ENCODE measurements at places on chromosomes 1 and 21.

- no peak for DNase-seq
These were observed 197.7 kb downstream of the ROR1 start for GRCh38 chr1:63971557-63971956.

- no peak for DNase-seq
These were observed 78.4 kb downstream of the OLFM3 start for GRCh38 chr1:101918277-101918676.

DNA sequence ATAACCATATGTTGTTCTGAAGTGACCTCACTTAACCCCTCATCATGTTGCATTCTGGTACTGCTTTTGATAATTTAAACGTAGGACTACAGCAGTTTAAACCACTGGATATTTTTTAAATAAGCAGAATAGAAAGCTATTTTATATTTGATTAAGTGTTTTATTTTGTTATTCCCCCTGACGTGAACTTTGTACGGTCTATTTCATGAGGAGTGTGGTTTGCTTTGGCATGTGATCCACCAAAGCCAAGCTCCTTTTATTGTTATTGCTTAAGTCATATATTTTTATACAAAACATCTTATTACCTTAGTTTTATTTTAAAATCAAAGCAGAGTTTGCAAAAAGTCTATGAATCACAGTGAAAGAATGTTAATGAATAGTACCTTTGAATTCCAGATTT, 101.4 kb upstream of the L1TD1 start:
- DNase-seq: no peak

DNA sequence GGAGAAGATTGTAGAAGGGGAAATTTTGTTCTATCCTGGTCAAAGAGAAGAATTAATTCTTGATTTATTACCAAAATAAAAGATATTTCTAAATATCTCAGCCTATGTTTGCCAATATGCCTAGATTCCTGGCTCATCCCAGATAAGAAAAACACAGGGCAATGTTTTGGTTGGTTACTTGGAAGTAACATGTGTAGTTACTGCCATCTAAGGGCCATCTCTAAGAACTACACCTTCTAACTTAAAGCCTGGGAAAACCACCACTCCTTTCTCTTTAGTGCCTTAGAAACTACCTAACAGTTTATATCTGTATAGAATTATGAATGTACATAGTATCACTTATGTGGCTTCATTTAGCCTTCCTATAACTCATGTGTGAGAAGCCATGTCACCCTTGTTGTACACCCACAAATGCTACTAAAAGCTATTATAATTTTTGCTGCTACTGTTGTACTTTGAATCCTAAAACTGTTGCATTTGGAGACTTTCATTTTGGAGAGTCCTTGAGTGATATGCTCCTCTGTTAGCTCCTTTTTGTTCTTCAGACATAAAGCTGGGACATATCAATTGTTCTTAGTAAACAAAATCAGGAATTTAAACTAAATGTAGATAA, 4.5 kb downstream of the AIM2 start:
- DNase-seq: peak; percentile 47

- no peak for DNase-seq
These were observed 12.0 kb upstream of the ADORA3 start for GRCh38 chr1:111515291-111516004.

DNA sequence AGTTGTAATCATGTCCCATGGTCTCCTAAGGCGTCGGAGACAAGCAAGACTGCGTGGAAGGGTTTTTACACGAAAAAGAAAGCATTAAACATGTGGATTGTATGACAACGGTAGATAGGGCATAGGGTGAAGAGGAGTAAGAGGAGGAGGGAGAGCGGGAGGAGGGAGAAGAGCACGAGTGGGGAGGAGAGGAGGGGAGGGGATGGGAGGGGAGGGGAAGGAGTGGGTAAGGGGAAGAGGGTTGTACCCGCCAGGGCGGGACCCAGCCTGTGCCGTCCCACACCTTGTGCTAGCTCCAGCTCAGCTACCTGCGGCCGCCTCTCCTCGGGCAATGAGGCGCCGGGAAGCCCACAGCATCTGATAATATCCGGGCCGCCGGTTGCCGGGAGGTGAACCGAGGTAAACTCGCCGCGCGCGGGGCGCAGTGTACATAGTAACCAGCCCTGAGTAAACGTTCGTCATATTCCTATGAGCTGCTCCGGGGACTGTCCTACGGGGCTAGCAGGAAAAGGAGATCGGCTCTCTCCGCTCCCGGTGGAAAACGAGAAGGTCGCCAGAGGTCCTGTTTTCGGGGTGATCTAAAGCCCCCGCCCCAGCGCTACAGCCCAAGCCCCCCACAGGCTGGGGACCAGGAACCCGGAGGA, 449 bp upstream of the RCAN3 start:
- no peak for DNase-seq

DNA sequence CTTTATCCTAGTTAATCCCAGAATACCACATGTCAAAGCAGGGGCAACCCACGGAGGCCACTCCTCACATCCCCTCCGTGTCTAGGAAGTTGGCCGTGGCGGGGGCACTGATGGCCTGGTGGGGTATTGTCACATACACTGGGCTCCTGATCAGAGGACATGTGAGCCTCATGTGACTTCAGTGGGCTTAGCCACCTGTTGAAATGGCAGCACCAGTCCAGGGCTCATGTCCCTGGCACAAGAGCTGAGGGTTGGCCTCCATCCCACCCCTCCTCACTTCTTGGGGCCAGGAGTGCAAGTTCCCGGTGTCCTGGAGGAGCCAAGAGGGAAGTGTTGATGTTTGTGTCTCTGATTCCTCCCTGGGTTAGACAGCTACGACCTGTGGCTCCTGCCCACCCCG, 313.4 kb downstream of the CAMTA1 start:
- no peak for DNase-seq

DNA sequence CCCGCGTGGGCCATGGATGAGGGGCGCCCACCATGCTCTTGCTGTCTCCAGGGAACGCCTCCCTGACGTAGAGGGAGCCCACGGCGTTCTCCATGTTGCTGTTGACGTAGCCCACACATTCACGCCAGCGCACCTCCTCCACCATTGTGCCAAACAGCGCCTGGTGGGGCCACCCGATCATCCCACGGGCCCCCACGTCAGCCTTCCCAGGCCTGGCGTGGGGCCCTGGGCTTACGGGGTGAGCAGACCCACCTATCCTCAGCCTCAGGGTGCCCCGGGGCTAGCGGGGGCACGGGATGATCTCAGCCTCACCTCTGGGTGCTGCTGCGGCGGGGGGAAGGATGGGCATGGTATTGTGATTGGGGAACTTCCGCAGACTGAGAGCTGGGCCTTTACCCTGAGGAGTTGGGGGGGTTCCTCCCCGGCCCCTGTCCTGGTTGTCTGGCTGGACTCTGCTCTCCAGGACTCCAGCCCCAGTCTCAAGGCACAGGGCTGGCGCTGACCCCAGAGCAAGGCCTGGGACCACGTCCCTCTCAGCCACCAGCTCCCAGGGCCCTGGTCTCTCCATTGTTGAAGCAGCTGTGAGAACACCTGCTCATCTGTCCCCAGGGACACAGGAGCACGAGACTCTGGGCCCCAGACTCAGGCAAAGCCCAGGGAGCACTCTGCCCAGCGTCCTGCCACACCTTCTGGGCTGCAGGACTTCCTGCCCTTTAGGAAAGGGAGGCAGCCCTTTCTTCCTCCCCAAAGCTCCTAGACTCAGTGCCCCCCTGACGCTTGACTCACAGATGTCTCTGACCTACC, 10.2 kb downstream of the PRXL2B start:
- DNase-seq: peak; percentile 15

DNA sequence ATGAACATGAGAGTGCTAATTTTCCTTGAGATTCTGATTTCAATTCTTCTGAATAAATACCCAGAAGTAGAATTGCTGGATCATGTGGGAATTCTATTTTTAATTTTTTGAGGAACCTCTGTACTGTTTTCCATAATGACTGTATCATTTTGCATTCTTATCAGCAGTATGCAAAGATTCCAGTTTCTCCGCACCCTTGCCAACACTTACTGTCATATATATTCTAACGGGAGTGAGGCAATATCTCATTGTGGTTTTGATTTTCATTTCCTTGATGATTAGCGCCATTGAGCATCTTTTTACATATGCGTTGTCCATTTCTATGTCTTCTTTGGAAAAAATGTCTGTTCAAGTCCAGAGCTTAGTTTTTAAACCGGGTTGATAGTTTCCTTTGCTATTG, 33.2 kb downstream of the VCAM1 start:
- DNase-seq: no peak

Data from SK-N-DZ (cell line).